ENCODE measurements at places on chromosomes 13 and 19.

DNA sequence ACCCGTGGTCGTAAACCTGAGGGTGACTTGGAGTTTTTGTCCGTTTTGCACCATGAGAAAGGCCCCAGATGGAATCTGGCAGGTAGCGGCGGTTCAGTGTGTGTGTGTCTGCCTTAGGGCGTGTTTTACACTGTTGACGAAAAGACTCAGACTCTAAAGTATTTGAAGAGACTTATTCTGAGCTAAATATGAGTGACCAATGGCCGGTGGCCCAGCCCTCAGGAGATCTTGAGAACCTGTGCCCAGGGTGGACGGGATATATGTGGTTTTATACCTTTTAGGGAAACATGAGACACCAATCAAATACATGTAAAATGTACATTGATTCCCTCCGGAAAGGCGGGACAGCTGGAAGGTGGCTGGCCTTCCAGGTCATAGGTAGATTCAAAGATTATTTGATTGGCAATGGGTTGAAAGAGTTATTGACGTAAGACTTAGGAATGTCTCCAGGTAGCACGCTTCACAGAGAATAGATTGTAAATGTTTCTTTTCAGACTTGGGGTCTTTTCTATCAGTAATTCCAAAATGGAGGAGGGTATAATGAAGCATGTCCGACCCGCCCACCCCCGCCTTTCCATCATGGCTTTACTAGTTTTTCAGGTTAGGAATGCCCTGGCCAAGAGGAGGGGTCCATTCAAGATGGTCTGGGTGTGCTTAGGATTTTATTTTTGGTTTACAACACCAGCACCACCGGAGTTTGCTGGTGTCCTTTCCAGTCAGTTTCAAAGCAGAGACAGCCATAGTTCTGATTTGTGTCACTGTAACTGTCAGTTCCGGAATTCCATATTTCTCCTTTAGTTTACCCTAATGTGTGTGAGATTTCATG, 1.0 kb upstream of the ZNF529 start:
- no peak for DNase-seq

- DNase-seq = no peak
These were observed 34.2 kb upstream of the PNMA8B start for GRCh38 chr19:46529622-46530451.

DNA sequence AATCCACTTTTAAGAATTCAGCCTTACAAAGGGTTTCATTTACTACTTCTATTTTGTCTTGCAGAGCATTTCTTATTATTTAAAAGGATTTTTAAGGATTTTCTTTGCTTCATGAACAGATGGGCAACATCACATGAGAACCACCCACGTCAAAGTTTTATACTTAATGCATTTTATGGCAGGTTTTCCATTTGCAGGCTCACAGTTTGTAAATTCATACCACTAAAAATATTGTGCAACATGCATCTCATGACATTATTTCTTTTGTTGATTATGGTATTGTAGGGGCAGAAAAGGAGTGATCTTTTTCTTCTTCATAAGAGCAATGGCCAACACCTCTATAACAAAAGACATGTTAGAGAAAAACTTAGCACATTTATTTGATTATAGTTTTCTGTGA, 554.0 kb upstream of the SPRY2 start:
- no peak for DNase-seq

GRCh38 chr13:67803118-67803517, 573.0 kb upstream of the PCDH9 start:
- DNase-seq = no peak

DNA sequence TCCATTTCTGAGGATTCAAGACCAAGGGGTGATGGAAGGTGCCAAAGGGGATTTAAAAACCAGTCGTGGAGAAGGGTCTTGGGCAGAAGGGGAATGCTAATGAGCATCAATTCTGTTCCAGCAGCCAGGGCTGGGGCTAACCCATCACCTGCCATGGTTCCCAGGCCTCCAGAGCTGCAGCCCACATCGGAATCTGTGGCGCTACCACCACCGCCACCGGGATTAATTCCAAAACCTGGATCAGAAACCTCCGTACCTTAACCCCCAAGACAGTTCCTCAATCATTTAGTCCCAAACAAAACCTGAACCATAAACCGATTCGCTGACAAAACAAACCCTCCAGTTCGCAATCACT, 583 bp downstream of the ZNF615 start:
- no peak for DNase-seq

DNA sequence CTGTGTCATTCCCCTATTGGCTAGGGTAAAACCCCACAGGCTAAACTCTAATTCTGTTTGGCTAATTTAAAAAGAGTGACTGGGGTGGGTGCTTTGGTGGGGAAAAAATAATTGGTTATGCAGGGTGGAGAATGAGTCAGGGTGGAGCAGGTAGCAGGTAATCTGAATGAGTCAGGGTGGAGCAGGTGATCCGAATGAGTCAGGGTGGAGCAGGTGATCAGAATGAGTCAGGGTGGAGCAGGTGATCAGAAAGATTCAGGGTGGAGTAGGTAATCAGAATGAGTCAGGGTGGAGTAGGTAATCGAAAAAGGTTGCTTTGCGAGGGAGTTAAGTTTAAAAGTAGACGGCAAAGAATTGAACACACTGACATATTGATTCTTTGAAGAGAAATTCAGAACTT, 1218.8 kb upstream of the ATXN8OS start:
- DNase-seq = no peak

- DNase-seq = no peak
These were observed 926.8 kb downstream of the DIAPH3 start for GRCh38 chr13:59236944-59237343.

DNA sequence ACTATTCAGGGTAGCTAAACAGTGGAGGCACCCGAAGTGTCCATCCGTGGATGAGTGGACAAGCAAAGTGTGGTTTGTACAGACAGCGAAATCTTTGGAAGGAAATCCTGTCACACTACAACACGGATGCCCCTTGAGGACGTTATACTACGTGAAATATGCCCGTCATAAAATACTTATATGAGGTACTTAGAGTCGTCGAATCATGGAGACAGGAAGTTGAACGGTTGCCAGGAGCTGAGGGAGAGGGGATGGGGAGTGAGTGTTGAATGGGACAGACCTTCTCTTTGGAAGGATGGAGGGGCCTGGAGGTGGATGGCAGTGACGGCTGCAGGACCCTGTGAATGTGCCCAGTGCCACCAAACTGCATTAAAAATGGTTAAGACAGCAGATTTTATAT, 11.6 kb downstream of the ATP4B start:
- DNase-seq = peak; percentile 33

- DNase-seq = peak; percentile 6
These were observed 1.7 kb upstream of the BCAM start for GRCh38 chr19:44807162-44807561.

DNA sequence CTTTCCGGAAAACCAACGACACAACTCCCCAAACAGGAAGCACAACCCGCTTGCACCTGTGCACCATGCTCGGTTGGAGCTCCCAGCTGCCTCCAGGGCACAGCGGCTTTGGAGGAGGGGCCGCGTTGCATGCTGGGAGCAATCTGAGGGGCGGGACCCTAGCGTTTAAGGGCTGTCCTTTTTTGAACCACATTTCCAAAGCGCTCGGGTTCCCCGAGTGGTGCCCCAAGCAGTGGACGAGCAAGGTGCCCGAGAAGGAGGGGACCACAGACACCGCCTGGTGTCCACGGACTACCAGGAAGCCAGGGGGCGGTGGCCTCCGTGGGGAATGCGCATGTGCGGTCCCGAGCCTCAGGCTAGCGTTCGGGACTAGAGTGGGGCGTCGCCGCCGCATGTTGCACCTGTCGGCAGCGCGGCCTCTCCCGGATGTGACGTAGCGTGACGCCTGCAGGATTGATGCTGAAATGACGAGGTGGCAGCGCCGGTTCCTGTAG, 11.9 kb upstream of the ZNF57 start:
- DNase-seq = peak; percentile 27

DNA sequence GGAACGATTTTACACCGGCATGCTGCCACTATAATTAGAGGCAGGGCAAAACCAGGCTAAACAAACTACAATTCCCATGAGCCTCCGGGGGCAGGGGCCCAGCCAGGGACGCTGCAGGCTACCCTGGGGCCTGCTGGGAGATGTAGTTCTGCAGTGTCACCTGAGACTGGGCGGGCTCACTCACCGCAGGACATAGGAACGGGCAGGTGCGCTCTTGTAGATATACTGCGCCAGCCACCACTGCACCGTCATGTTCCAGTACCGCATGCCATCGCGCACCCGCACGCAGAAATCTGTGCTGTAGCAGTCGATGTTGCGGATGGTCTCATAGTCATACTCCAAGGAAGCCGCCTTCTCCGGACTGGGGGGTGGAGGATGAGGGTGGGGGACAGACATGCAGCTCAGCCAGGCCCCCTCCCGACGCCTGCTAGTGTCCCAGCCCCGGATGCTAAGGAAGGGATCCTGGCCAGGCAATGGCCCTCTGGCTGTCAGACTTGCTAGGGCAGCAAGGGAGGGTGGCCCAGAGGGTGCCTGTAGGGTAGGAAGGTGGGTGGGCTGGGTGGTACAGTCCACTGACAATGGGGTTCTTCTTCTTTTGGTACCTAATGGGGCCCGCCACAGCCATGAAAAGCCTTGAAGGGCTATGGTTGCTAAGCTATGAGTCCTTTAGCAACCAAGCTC, 5.8 kb upstream of the TMC4 start:
- no peak for DNase-seq

GRCh38 chr13:50125304-50125553, 110.0 kb downstream of the KCNRG start:
- DNase-seq = peak; percentile 68

DNA sequence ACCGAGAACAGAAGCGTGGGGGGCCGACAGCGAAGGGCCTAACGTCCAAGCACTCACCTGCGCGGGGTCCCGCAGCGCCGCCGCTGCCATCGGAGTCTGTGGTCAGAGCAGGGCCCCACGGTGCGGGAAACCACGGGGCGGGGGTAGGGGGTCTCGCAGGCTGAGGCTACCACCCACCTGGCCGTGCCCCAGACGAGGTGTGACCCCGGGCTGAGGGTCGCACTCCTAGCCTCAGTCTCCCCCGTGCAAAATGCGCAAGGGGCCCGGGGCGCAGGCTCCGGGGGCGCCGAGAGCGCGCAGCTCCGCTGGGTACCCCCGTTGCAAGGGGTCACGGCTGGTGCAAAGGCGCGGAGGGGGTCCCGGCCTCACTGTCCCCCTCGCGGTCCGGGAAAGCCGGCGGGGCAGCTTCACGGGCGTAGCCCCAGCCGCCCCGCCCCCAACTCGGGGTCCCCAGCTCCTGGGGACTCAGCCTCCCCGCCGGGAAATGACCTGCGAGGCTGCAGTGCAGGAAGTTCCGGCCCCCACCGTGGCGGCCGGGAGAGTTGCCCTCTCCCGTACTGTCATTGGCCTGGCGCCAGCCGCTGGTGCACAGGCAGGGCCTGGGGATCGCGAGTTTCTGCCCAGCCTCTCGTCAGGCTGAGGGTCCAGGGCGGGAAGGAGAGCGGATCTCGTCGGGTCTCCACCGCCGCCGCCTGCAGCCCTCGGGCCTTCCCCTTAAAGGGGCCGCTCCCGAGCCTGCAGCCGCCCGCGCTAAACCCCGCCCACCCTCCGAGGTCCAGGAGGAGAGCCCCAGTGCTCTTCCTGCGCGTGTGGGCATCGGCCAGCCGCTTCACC, at the start of gene ZNF792:
Gene ZNF792 (minus strand): TSS at position 657 of the 834 bp plus-strand sequence. CDS start 567 bp downstream, at position 90.
- peak; percentile 22 for DNase-seq

DNA sequence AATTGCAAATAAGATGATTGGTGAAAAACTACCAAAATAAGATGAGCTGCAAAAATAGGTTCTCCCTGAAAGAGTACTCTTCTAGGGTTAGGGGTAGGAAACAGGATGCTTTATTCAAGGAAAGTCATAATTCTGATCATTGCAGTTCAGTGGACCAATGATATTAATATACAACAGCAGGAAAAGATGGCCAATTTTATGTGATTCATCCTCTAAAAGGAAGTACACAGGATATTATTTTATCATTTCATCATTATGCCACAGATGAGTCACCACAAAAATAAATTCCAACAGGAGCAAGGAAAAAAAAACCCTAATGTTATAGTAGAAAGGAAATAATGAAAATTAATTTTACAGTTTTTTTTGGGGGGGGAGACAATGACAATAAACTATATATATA, 205.0 kb downstream of the NALCN start:
- no peak for DNase-seq

DNA sequence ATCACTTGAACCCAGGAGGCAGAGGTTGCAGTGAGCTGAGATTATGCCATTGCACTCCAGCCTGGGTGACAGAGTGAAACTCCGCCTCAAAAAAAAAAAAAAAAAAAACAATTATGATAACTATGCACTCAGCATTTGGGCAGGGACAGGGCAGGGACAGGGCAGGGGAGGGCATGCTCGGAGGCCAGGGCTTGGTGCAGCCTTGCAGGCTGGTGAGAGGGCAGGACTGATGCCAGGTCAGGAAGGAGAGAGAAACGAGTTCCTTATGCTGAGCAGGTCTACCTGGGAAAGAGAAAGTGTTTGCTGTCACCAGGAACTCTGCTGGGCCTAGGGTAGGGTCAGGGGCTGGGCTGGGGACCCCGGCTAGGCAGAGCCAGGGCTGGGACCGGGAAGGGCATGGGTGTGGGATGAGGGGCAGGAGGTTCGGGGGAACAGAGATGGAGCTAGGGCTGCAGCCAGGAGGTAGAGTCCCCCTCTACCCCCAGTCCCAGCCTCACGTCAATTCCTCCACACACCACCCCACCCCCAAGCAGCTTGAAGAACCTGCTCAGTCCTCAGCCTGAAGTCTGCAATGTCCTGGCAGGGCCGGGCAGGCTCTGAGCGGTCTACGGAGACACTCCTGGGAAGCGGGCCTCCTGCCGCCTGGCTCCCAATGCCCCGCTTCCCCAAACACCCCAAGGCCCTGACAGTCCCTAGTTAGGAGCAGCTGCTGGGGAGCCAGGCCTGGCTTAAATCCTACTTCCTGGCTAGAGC, 2.8 kb downstream of the FXYD3 start:
- no peak for DNase-seq

DNA sequence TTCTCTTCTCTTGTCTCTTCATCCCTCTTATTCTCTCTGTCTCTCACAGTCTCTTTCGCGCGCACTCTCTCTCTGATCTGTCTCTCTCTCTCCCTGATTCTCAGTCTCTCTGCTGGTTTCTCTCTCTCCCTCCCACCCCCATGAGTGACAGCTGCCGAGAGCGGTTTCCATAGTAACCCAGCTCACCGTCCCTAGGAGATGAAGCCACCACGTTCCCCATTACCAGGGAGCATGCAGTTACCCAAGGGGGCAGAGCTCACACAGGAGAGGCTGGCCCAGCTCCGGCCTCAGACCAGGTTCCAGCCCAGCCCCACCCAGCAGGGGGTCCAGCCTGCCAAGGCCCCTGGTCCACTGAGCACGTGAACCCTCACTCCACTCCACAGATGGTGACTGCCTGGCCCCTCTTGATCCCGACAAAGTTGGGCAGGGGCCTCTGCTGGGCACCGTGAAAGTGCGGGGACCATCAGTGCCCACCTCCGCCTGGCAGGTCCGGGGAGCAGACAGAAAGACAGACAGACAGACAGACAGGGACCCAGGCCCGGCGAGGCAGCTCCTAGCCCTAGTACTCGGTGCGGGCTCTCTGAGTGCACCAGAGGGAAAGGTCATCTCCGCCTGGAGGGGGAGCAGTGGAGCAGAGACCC, 50.6 kb downstream of the CELF5 start:
- DNase-seq = no peak

- no peak for DNase-seq
These were observed 13.1 kb downstream of the PCCA start for GRCh38 chr13:100102042-100102441.
